ENCODE measurements at places on chromosomes 3 and 15.
A peak's percentile ranks its signal among the peaks of the same experiment; 100 is the strongest.

DNA sequence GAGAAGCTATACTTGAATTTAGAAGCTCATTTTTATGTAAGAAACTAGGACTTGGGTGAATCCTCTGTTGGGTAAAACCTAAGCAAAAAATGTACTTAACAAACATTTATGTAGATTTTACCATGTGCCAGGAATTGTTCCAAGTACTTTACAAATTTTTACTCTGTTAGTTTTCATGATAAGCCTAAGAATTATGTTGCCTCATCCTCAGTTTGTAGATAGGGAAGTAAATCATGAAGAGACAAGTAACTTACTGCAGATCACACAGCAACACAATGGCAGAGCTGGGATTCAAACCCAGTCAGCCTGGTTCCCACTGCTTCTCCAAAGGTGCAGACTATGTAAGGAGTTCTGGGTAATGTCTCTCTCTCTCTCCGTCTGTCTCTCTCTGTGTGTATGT lies 169.9 kb downstream of the DIPK2A start:
- DNase-seq: no peak

GRCh38 chr3:52230461-52230860 lies 5.0 kb upstream of the TLR9 start:
- DNase-seq: no peak

DNA sequence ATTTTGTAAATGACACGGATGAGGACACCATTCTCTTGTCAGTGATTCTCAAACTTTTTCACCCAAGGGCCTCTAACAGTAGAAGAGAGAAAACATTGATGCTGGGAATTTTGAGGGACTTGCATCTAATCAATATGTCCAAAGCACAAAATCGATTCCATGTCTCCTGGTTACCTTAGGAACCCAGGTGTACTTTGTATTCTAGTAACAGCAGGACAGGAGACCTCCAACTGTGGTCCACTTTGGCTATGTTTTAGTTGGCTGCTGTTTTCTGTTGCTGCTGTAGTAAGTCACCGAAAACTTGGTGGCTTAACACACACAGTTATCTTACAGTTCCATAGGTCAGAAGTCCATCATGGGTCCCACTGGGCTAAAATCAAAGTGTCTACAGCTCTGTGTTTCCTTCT lies 24.4 kb upstream of the ZBTB38 start:
- DNase-seq: no peak

DNA sequence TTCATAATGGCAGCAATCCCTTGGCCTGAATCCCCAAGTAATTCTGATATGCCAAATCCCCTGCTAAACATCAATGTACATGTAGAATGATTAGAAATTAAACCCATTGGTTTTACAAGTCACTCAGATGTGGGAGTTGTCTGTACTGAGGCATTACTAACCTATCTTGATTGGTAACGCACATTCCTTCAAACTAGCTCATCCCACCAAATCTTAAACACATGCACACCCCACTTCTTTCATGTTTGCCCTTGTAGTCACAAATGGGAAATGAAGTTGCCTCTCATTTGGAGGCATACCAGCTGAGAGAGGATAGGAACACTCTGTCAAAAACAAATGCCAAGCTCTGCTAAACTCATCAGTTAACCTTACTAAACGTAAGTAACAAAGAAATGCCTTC lies 29.1 kb upstream of the MAN2C1 start:
- DNase-seq: no peak

DNA sequence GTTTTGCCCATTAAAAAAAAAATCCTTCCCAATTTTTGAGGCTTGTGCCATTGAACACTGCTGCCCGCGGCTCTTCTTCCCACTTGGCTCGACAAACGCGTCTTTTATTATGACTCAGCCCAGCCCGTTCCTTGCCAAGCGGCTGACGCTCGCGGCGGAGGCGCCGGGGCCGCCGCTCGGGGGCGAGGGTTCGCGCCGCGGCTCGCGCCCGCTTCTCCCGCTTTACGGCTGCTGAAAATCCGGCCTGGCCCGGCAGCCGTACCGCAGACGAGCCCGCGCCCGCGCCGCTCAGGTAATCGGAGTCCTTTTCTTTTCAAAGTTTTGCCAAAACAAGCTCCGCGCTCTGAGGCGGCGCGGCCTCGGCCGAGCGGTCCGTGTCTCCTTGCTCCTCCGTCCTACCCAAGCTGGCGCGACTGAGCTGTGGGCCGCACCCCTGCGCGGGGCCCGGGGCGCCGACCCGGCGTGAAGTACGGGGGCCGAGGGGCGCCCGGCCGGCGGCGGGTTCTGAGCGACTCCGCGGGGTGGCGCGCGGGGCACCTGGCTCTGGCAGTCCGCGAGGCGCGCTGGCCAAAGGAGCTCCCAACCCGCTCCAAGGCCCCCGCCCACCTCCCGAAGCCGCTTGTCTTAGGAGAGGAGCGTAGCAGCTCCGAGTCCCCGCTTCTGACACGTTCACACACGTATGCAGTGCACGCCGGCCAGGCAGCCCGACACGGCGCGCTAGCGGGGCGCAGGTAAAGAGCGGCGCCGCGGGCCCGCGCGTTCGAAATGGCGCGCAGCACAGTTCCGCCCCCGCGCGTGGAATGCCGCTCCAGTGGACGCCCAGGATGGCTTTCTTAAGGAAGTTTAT lies 418.2 kb upstream of the NAALADL2 start:
- DNase-seq: peak; percentile 92

GRCh38 chr3:105904678-105905284 lies 36.0 kb upstream of the CBLB start:
- DNase-seq: no peak
